ENCODE measurements at places on chromosomes 12 and 14.
A peak's percentile ranks its signal among the peaks of the same experiment; 100 is the strongest.

GRCh38 chr12:6323340-6323994 lies 13.0 kb downstream of the PLEKHG6 start:
- no peak for DNase-seq

GRCh38 chr14:74945261-74945851 lies 10.0 kb downstream of the PGF start:
- no peak for DNase-seq

- no peak for DNase-seq
These were observed 63.5 kb upstream of the C14orf180 start for GRCh38 chr14:104515811-104516780.

GRCh38 chr12:88424791-88425730 lies 155.2 kb downstream of the KITLG start:
- DNase-seq: no peak

- peak; percentile 75 for DNase-seq
These were observed 30.1 kb upstream of the PPP2R5C start for GRCh38 chr14:101731187-101732080.

DNA sequence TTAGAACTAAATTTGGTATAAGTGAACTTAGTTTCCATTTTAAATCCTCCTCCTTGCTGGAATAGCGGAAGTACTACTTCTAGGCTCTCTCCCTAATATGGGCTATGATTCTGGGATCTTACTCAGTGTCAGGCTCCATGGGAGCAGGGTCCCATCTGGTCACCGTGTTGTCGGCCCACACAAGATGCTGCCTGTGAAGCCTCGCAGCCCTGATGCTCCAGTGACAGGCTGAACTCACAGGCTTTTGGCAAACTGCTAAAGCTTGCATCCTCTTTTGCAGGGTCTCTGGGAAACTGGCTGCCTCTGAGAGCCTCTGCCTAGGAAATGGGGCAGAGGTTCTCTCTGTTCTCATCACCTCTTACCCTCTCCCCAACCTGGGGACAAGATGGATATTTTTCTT lies 88.4 kb downstream of the RPAP3 start:
- no peak for DNase-seq

- DNase-seq: no peak
These were observed 99.1 kb downstream of the NELL2 start for GRCh38 chr12:44777044-44777443.

- no peak for DNase-seq
These were observed 10.1 kb downstream of the LLPH start for GRCh38 chr12:66120477-66120876.

- no peak for DNase-seq
These were observed 176.6 kb downstream of the FOXN3 start for GRCh38 chr14:89240414-89240813.

- DNase-seq: no peak
These were observed 108.5 kb downstream of the SRGAP1 start for GRCh38 chr12:63952995-63953394.

DNA sequence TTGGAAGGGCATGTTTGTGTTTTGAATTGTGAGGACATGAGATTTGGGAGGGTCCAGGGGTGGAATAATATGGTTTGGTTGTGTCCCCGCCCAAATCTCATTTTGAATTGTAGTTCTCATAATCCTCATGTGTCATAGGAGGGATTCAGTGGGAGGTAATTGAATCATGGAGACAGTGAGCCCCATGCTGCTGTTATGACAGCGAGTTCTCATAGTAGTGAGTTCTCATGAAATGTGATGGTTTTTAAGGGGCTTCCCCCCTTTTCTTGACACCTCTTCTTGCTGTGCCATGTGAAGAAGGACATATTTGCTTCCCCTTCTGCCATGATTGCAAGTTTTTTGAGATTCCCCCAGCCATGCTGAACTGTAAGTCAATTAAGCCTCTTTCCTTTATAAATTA lies 260.0 kb downstream of the DUSP6 start:
- no peak for DNase-seq

DNA sequence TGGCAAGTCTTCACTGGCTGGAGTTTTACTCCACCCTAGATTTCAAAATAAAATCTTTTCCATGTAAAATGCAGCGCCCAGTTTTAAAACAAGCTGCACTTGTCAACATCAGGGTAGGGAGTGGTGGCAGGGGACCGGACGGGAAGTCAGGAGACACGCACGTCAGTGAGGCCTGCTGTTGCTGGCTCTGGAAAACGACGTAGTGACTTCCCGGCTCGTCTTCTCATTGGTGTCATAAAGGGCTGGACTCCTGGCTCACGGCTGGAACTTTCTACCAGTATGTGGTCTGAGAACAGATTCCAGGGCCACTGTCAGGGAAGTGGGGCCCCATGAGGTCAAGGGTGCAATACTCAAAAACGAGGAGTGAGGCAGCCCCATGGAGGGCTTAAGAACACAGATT lies 64.2 kb upstream of the FOXN3 start:
- no peak for DNase-seq

DNA sequence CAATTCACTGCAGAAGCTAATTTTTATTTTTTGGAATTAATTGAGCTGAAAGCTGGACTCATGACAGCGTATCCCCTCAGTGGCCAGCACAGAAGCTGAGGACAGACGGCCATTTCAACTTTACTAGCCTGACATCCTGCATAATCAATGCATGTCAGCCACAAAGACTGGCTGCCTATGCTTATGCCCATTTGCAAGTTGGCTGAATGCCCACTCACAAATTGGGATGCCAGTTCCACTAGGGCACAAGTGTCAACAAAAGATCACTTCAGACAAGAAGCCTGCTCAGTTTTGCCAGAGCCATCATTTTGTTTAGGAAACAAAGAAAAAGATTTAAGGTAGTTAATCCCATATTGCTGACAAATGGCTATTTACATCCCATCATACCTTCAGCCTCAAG lies 417.6 kb downstream of the NOVA1 start:
- no peak for DNase-seq

GRCh38 chr12:56137853-56138571 lies 9.9 kb downstream of the ESYT1 start:
- no peak for DNase-seq

GRCh38 chr12:95390192-95390591 lies 83.8 kb upstream of the METAP2 start:
- no peak for DNase-seq

DNA sequence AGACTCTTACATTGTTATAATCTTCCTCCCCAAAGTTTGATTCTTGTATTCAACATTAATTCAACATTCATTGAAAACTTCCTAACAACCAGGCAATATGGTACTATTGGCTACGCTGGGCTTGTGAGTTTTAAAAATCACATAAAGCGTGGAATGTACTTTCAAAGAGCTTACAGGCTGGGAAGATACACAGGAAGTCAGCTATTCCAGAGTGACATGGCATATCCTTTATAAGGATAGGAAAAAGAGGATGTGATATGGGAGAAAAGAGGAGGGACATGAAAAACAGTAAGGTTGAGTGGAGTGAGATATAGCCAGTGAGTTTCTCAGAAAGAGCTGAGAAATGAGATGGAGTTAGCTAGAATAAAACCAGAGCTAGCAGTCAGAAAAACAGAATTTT lies 103.6 kb upstream of the ATF7IP start:
- no peak for DNase-seq

GRCh38 chr12:25311506-25311905 lies 60.8 kb upstream of the KRAS start:
- DNase-seq: no peak

DNA sequence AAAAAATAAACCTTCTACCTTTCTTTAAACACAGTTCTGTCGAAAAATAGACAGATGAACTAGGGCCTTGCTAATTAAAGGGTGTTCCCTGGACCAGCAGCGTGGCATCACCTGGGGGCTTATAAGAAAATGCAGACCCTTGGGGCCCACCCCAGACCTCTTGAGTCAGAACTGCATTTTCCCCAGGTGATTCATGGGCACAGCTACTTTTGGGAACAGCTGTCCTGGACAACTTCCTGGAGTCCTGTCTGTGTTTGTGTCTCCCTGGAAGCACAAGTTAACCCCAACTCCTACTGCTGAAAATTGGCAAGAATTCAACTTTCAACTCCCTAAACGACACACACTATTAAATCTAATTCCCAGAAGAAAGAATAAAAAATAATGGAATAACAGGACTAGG lies 17.8 kb downstream of the FBLN5 start:
- DNase-seq: no peak

- DNase-seq: peak; percentile 20
These were observed 512.4 kb upstream of the TMPO start for GRCh38 chr12:98002887-98003493.

- peak; percentile 71 for DNase-seq
These were observed 1.3 kb downstream of the AHSA1 start for GRCh38 chr14:77459072-77459723.

GRCh38 chr12:110280779-110281548 lies at the start of gene ATP2A2:
ATP2A2 (plus strand) TSS chr12:110281247; CDS start chr12:110281790, 543 bp downstream.
- DNase-seq: peak; percentile 77

DNA sequence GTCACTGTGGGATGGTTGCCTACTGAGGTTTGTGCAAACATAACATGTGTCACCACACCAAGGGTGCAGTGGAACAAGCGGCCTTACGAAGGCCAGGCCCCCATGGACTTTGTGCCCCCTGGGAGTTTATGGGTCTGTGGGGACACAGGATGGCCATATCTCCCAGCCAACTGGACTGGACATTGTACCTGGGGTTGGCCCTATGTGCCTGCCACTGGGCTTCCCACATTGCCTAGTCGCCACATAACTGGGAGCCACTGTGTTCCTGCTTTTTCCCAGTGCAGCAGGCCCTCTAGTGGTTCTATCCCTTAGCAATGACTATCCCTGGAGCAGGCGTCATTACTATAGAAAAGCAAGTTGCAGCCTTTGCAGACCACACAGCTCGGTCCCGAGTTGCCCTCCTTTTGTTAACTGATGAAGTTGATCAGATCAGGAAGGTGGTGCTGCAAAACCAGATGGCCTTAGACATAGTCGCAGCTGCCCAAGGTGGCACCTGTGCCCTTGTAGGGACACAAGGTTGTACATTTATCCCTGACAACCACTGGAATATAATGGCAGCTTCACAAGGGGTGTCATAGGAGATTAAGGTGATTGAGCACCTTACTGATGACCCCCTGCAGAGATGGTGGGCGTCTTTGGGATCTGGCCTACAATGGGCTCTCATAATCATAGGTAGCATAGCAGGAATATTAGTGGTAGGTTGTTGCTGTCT lies 15.2 kb upstream of the RNASE12 start:
- no peak for DNase-seq

DNA sequence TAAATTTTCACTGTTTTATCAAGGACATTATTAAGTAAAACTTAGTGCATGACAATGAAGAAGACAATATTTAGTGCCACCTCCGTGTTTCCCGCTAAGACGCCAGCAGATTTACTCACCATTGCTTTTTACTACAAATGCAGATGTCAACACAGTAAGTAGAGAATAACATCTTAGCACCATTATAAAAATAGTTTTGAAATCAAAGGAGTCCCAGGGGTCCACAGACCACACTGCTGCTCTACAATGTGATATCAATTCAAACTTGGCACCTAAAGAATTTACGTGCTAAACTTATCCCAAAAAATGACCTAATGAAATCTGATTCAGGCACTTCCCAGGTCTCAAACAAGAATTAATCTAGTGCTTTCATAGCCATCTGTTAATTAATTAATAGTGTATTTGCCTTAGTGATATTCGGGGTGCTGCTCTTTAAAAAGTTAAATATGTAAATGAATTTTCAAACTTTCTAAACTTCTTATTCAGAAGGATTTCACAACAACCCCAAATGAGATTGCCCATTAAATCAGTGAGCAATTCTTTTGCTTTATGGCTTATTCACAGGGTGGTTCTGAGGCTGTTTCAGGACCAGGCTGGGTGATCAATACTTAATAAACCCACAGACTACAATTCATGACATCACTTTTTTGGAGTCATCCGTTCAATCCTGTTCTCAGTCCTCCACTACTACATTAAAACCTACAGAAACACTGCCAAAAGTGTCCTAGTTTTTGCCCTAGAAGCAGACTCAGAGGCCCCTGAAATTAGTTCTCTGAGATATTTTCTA lies 161.3 kb upstream of the LMNTD1 start:
- no peak for DNase-seq

- no peak for DNase-seq
These were observed 186.6 kb upstream of the PLEKHG7 start for GRCh38 chr12:92516277-92516600.

DNA sequence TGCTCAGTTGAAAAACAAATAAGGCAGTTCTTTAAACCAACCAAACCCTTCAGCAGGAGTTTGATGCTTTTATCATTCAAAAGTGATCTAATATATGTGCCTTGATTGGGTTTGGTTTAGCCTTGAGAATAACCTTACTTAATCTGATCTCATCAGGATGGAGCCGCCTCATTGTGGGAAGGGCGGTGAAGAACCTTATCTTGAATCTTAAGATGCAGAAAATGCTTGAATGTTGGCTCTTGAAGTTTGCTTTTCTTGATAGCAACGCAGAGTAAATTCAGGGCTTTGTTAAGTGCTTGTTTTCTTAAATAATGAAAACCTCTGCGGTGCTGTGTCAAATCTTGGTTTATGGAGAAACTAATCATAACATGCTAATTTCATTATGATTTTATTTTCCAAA lies 138.2 kb downstream of the MON2 start:
- DNase-seq: no peak

- DNase-seq: no peak
These were observed 170.7 kb downstream of the ESRRB start for GRCh38 chr14:76546426-76547221.

DNA sequence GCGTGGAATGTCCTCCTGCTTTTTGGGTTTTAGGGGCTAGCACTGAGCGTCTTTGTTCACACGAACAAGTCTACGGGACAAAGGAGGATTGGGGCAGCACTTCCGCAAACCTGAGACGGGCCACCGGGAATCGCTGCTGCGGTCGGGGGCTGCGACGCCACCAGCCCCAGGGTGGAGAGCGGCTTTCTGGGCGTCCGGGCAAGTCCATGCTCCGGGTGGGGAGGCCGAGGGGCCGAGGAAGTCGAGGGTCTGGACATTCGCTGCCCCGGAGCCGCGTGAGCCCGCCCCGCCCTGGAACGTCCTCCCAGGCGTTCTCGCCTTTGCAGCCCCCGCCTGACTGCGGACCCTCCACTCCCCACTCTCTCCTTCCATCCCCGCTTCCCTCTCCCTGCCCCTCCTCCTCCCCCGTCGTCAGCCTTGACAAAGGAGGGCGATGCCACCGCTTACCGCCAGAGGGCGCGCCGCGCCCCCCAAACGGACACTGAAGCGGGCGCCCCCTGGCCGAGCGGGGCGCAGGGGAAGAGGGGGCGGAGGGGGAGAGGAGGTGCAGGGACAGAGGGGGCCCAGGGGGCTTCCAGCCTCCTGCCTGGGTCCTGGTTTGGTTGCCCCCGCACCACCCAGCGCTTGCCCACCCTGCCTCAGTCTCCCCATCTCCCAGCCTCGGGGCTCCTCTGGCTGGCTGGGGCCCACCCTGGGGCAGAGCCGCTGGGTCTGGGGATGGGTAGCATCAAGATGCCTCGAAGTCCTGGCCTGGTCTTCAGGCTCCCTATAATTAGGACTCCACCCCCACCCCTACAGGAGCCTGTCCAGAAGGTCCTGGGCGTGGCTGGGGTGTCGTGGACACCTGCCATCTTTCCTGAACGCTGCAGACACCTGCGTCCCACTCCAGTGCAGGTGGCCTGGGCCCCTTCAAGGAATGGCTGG lies 39.1 kb upstream of the INF2 start:
- DNase-seq: peak; percentile 52
